ENCODE measurements at places on chromosomes 3 and 15.

- no peak for DNase-seq
Observed at GRCh38 chr3:174098746-174099145, 701.2 kb downstream of the NLGN1 start.

- no peak for DNase-seq
Observed at GRCh38 chr15:38509152-38509551, 55.2 kb downstream of the FAM98B start.

DNA sequence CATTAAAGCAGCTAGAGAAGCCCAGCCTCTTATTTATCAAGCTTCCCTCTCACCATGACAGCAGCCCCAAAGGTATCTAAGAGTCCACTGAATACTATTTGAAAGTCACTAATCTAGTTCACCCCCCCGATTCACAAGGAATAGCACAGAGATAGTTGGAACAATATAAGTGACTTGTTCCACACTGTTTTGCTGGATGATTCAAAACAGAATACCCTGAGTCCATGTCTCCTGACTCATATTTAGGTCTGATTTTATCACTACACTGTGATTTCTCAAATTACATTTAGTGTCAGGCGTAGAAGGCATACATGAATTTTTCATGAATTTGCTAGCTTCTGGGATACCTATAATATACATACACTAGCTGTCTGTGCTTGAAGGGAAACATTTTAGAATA is 18.7 kb upstream of the EOGT start:
- no peak for DNase-seq

GRCh38 chr15:66483131-66483566 is 14.4 kb downstream of the SNAPC5 start:
- DNase-seq = no peak

DNA sequence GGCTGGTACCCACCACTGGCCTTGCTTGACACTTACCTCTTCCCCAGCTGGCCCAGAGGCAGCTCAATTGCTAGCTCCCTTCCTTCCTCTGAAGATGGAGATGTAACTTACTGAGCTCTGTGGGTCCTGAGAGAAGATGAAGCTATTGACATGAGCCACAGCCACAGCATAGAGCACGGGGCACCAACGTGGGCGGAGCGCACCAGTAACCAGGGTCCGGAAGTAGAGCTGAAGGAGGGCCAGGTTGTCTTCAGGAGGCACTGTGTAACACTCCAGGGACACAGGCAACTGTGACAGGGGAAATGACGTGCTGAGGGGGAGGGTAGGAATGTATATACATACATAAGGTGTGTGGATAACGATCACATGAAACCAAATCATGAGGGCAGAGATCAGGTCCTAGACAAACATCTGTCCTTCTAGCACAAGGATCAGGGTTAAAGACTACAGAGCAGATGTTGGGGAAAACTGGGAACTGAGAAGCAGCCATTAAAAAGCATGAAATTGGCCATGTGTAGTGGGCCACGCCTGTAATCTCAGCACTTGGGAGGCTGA is 4.3 kb upstream of the LTK start:
- no peak for DNase-seq

DNA sequence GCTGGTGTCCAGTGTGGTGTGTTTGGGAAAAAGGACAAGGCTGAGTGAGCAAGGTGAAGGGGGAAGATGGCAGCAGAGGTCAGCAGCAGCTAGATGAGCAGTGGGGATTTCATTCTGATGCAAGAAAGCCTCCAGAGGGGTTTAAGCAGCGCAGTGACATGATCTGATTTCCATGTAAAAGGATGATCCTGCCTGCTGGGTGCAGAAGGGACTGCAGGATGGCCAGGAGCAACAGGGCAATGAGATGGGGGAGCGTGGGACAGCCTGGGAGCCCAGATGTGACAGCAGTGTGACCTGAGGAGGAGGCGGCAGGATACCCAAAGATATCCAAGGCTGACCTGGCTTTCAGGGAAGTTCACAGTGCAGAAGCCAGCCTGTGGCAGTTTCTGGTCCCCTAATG is 6.1 kb downstream of the WNT7A start:
- no peak for DNase-seq

- DNase-seq = no peak
Observed at GRCh38 chr15:98150536-98150935, 190.0 kb downstream of the ARRDC4 start.

DNA sequence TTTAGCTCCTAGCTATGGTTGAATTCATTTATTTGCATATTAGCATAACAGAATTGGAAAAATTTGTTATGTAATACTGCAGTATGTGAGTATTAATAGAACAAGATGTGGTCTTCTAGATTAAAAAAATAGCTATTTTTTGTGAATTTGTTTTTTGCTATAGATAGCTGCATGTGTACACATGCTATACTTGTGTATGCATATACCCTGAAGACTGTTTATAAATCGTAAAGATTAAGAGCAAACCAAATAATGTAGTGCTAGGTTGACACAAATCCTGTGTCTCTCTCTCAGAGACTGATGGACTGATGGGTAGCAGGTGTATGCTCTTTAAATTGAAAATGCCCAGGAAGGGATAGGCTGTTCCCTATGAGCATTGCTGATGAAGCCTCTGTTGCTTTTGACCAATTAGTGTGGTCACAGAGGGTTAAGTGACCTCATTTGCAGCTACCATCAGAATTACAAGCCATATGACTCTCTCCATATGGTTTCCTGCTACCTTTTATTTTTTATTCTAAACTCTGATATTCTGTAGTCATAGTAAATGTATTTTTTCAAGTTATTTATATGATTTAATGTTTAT is 9.0 kb downstream of the PLCL2 start:
- no peak for DNase-seq

DNA sequence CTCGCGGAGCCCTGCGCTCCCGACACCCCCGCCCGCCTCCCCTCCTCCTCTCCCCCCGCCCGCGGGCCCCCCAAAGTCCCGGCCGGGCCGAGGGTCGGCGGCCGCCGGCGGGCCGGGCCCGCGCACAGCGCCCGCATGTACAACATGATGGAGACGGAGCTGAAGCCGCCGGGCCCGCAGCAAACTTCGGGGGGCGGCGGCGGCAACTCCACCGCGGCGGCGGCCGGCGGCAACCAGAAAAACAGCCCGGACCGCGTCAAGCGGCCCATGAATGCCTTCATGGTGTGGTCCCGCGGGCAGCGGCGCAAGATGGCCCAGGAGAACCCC is 464 bp downstream of the SOX2 start:
- DNase-seq = no peak

DNA sequence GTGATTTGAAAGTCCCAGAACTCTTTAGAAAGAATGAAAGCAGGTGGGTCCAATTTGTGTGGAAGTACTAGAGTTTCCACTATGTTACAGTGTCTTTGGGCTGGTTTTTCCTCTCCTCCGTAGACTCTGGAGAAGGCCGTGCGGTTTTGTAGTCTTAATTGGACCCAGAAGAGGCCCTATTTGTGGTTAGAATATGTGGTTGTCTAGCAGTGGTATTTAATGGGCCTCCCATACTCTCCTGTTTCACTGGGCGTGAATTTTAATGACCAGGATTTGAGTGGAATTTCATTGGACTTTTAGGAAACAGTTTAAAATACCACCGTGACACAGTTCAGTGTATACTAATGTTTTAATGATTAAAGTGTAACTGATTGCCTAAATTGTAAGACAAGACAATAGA is 182.3 kb downstream of the BBX start:
- no peak for DNase-seq

- no peak for DNase-seq
Observed at GRCh38 chr3:159974-160373, 36.6 kb upstream of the CHL1 start.

- DNase-seq = no peak
Observed at GRCh38 chr3:15958692-15959433, 161.1 kb upstream of the ANKRD28 start.

DNA sequence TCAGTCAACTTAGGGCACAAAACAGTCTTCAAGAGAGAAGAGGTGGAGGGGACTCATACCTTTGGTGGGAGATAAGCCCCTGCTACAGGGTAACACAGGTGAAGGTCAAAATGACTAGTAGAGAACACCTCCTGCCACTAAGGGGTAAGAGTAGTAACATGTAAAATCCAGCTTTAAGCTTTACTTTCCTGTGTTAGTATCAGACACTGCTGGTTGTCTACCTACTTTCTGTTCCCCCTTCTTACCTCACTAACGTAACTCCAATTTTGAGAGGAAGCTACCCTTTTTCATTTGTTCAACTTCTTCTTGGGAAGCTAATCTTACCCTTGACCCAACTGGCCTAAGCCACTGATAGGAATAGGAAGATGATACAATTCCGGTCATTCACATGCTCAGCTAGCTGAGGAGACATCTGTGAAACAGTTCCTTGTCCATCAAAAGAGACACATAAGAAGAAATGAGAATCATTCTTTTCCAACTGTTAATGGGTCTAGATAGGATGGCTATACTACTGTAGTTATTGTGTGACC is 826.8 kb upstream of the CFAP20DC start:
- DNase-seq = no peak

GRCh38 chr15:91072161-91072560 is 27.9 kb upstream of the SV2B start:
- DNase-seq = no peak

GRCh38 chr15:71082803-71083202 is 32.5 kb upstream of the THSD4 start:
- no peak for DNase-seq

DNA sequence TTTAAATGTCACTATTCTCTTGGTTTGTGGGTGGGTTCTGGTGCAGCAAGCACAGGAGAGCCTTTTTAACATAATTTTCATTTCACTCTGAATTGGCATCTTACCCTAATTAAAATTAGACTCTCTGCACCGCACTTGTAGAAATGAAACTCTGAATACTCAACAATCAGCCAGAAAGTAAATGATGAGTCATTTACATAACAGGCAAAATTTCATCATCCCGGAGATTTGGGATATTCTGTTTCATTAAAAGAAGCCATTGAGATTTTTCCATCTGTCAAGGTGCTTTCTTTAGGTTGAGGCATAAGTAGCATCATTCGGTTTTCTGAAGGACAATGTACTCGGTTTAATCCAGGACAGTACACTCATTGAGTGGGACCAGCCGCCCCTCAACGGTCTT is 111.0 kb downstream of the RFTN1 start:
- DNase-seq = peak; percentile 9

- DNase-seq = no peak
Observed at GRCh38 chr3:89787485-89787884, 680.1 kb downstream of the EPHA3 start.

- DNase-seq = no peak
Observed at GRCh38 chr15:78034495-78035191, 42.9 kb downstream of the TBC1D2B start.

- no peak for DNase-seq
Observed at GRCh38 chr3:108008931-108009639, 81.7 kb downstream of the CD47 start.

DNA sequence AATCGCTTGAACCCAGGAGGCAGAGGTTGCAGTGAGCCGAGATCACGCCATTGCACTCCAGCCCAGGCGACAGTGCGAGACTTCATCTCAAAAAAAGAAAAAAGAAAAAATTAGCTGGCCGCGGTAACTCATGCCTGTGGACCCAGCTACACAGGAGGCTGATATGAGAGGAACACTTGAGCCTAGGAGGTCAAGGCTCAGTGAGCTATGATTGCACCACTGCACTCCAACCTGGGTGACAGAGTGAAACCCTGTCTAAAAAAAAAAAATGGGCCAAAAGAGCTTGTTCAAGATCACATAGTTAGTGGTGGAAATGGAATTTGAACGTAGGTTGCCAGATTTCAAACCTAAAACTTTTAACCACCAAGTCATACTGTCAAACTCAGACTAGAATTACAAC is 46.2 kb upstream of the PPP4R2 start:
- DNase-seq = no peak

DNA sequence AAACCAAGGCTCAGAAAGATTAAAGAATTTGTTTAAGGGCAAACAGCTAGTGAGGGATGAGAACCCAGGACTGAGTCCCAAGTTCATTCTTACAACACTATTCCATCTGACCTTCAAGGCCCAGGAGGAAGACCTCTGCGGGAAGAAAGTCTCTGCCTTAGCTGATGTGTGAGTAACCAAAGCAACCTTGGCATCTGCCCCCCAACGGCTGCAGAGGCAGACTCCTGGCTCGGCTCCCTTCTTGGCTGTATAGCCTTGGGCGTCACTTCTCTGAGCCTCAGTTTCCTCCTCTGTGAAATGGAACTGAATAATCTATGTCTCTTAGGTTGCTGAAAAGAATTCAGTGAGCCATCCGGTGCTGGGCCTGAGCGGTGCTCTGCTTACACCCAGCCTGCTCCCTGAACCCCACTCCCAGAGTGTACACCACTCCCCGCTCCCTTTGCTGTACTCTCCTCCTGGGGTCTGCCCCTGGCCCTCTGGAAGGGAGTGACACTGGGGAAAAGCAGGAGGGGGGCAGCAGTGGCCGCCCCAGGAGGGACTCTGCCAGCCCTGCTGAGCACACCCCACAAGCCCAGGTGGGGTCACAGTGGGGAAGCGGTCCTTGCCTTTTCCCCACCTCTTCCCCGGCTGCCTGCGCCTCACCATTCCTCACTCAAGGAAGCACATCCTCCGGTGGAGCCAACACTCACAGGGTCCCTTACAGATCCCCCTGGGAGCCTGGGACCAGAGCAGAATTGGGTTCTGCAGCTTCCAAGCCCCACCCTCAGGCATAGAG is 97.3 kb downstream of the IQSEC1 start:
- DNase-seq = no peak

DNA sequence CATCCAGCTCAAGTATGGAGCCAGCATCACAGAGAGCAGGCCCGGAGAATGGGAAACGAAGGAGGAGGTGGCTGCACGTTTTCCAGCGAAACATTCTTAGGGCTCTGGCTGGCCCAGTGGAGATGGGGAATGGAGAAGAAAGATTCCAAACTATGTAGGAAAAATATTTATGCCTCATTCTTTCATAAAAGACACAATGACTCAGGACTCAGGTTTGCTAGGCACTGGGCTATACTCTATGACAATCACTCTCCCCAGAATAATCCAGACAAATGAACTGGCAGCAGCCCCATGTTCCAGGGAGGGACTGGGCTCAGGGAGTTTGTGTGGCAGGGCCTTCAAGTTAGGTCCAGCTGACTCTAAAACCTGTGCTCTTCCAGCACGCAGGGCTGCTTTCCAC is 110.8 kb upstream of the RAD18 start:
- DNase-seq = no peak

- DNase-seq = peak; percentile 37
Observed at GRCh38 chr3:137792626-137793271, 28.6 kb downstream of the SOX14 start.

DNA sequence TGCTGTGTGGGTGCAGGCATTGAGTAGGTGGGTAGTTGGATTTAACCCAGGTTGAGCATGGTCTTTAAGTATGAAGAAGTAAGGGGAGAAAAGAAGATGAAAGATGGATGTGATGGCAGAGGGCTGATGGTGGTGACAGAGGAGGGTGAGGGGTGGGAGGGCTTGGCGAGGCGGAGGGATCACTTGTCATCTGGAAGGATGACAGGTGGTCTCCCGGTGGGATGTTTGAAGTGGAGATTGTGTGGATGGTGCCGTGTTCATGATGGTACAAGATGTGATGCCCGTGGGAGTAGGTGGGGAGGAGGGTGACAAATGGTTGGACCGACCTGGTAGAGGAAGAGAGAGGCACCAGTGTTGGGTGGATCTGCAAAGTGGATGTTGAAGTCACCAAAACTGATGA is 208.8 kb downstream of the RPLP1 start:
- DNase-seq = no peak

GRCh38 chr3:135243616-135244015 is 448.6 kb downstream of the EPHB1 start:
- DNase-seq = no peak

- DNase-seq = no peak
Observed at GRCh38 chr3:188067932-188068331, 86.0 kb upstream of the LPP start.

- DNase-seq = no peak
Observed at GRCh38 chr3:67704322-67704721, 49.9 kb upstream of the SUCLG2 start.

All from NCI-H524 treated with DMSO at 0.1 percent for 48 hours (cell line).